Activated CD8-positive, alpha-beta memory T cell treated with anti-CD3 and anti-CD28 coated beads, Interleukin-2, amount 10 ng/mL, durations not matched to agents 7 days and 5 days (primary cell): ENCODE measurements at places on chromosomes 16 and 17. TPM values are rescaled to one million over a fixed set of nuclear protein-coding genes. Genes with fewer than 3 reads are reported as not detected.
A peak's percentile ranks its signal among the peaks of the same experiment; 100 is the strongest.

- DNase-seq: no peak
- H3K4me3 ChIP-seq: no peak overlapping the region
- no peak overlapping the region for H3K27ac ChIP-seq
- no peaks in the 10 kb centered on the region for H3K36me3 ChIP-seq
- peaks cover 24% of the 10 kb centered on the region for H3K27me3 ChIP-seq
Measured at GRCh38 chr17:36728030-36728991, 126.9 kb downstream of the MRM1 start.

DNA sequence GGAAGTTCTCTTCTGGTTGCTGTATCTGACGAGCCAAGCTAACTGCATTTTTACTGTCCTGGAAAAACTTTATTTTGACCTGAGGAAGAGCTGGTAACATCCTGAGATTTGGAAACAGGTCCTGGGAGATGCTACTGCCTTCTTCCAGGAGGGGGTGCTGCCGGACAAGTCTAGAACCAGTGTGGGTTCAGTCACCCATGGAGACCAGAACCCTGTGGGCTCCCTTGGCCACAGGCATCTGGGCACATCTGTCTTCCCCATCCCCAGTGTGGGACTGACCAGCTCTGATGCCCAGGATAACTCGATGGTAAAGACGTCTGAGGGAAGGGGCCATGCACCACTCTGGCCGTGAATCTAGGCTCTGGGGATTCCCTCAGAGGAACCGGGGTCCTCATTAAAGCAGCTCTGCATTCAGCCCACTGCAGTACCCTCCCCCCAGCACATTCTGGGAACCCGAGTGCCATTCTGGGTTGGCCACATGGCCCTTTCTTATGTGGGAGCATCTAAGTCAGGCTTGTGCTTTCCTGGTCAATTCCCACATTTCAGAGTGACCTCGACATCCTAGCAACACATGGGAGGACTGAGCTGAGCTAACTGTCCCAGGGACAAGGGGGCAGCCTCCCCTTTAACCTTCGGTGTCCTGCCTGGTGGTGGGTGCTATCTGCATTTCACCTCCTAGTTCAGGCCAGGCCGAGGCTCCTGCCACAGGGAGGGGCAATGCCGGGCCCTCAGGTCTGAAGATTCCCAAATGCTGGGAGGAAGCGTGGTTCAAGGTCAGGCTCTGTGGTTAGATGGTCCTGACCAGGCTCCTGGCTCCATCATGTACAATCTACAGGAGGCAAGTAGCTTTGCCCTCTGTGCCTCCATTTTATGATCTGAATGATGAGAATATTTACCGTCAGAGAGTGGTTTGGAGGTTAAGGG, 6.4 kb downstream of the C16orf86 start:
- no peak overlapping the region for H3K27ac ChIP-seq
- H3K27me3 ChIP-seq: no peaks in the 10 kb centered on the region
- no peak overlapping the region for H3K4me3 ChIP-seq
- no peaks in the 10 kb centered on the region for H3K36me3 ChIP-seq
- DNase-seq: peak; percentile 70

DNA sequence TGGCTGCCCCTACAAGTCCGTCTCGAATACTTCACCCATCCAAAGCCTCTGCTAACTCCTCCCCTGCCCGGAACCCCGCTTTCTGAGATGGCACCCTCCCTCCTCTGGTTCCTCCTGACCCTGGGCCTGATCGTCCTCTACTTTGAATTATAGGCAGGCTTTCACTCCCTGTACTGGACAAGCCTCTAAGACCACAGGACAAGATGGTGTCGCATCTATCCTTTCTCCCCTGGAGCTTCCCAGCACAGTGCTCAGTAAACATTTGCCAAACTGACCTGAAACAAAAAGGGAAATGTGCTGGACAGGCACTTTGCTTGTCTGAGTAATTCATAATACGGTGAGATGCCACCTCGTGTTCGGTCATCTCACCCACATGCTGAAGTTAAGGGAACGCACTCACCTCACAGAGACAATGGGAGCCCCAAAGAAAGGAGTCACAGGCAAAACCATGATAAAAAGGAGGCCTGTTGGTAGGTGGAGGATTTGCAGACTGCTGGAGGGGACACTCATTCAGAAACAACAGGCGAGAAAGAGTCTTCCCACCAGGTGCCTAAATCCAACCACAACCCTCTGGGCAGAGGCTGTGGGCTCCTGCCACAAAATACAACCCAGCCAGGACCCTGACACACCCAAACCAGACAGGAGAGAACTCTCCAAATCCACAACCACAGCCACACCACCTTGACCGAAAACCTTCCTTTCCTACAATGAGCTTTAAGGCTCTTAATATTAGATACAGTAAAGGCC, 28.2 kb downstream of the SNN start:
- H3K4me3 ChIP-seq: no peak overlapping the region
- H3K36me3 ChIP-seq: peaks cover 53% of the 10 kb centered on the region
- peak; percentile 69 for DNase-seq
- peak overlapping the region; percentile 62 for H3K27ac ChIP-seq
- no peaks in the 10 kb centered on the region for H3K27me3 ChIP-seq

DNA sequence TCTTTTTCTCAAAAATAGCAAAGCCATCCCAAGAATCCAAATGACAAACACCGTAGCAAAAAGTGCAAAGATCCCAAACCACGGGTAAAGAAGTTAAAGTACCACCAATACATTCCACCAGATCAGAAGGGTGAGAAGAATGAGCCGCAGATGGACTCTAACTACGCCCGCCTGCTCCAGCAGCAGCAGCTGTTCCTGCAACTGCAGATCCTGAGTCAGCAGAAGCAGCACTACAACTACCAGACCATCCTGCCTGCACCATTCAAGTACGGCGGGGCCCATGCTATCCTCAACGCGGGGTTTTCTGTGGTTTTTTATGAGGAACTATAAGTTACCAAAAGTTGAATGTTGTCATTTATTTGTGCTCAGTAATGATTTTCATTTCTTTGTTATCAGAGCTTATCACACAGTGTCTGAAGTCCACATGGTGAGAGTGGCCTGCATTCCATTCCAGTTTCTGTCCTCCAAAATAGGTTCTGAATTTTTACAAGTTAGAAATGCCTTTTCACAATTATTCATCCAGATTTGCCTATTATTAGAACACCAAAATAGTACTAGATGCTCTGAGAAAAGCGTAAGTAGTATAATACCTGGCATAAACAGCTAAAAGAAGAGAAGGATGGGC, 169.2 kb downstream of the MRTFB start:
- H3K27ac ChIP-seq: no peak overlapping the region
- no peaks in the 10 kb centered on the region for H3K36me3 ChIP-seq
- H3K4me3 ChIP-seq: no peak overlapping the region
- no peak for DNase-seq

- H3K4me1 ChIP-seq: peaks cover 48% of the 10 kb centered on the region
- peak overlapping the region; percentile 92 for H3K4me3 ChIP-seq
- peaks cover 49% of the 10 kb centered on the region for H3K36me3 ChIP-seq
- DNase-seq: peak; percentile 75
- peak overlapping the region; percentile 98 for H3K27ac ChIP-seq
Measured at GRCh38 chr16:56932721-56933619, 1.0 kb downstream of the HERPUD1 start.

- H3K36me3 ChIP-seq: no peaks in the 10 kb centered on the region
- H3K27me3 ChIP-seq: peaks cover 85% of the 10 kb centered on the region
- no peak for DNase-seq
- no peak within 1 kb of the TSS for H3K27ac ChIP-seq
Measured at GRCh38 chr17:37744961-37745800, at the start of gene HNF1B. HNF1B (minus strand) TSS chr17:37745059; CDS start chr17:37744884, 175 bp downstream.

DNA sequence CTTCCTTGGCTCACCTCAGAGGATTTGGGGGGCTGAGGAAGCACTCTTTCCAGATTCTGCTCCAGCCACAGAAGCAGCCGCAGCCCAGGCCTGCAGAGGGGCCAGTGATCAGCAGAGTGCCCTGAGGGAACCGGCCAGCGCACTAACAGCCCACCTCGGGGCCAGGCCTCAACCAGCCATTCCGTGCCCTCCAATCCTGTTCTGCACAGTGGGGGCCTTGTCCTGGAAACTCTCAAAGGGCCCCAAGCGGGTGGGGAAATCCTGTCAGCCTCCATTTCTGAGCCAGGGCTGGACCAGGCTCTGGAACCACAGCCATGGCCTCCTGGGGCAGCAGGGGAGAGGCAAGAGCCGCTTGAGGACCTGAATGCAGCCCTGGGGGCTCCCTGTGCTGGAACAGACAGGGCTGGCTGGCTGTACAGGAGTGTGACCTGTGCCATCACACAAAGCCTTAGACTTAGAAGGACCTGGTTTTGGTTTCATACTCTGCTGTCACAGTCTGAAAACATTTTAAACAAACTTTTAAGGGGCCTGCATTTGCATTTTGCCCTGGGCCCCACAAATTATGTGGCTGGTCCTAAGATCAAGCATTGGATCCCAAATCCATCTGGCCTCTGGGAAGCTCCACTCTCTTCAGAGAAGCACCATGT, 10.0 kb downstream of the CNGB1 start:
- H3K4me3 ChIP-seq: no peak overlapping the region
- H3K27me3 ChIP-seq: no peaks in the 10 kb centered on the region
- H3K4me1 ChIP-seq: no peaks in the 10 kb centered on the region

- H3K4me3 ChIP-seq: no peak overlapping the region
- no peaks in the 10 kb centered on the region for H3K4me1 ChIP-seq
- H3K36me3 ChIP-seq: no peaks in the 10 kb centered on the region
- H3K27me3 ChIP-seq: no peaks in the 10 kb centered on the region
Measured at GRCh38 chr17:10018461-10018891, 113.4 kb upstream of the RCVRN start.

DNA sequence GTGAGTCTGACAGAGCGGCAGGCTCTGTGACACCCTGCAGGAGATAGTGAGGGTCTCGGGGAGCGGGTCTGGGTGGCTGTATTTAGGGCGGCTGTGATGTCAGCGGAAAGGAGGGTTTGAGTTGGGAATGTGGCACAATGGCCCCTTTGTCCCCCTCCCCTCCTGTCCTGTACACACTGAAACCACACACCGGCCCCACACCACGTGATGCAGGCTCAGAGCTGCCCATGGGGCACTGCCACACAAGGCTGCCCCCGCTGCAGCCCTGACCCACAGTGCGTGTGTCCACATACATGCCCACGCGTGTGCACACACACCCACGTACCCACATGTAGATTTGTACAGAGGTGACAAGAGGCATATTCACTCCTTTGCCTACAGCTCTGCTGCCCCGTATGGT, 15.3 kb downstream of the SGCA start:
- H3K27ac ChIP-seq: no peak overlapping the region
- no peak for DNase-seq
- H3K36me3 ChIP-seq: no peaks in the 10 kb centered on the region
- H3K4me3 ChIP-seq: no peak overlapping the region
- peaks cover 21% of the 10 kb centered on the region for H3K4me1 ChIP-seq

GRCh38 chr16:6913566-6913965, 419.1 kb upstream of the RBFOX1 start:
- no peak overlapping the region for H3K4me3 ChIP-seq
- DNase-seq: no peak
- no peaks in the 10 kb centered on the region for H3K27me3 ChIP-seq
- no peaks in the 10 kb centered on the region for H3K36me3 ChIP-seq
- H3K4me1 ChIP-seq: no peaks in the 10 kb centered on the region

GRCh38 chr16:47806309-47806847, 345.2 kb downstream of the PHKB start:
- no peaks in the 10 kb centered on the region for H3K36me3 ChIP-seq
- H3K4me3 ChIP-seq: no peak overlapping the region
- DNase-seq: no peak
- no peak overlapping the region for H3K27ac ChIP-seq
- H3K4me1 ChIP-seq: no peaks in the 10 kb centered on the region

HS3ST2 gene
- total RNA-seq: not detected

GRCh38 chr17:47295874-47296255, 27.9 kb upstream of the EFCAB13 start:
- H3K4me3 ChIP-seq: no peak overlapping the region
- H3K36me3 ChIP-seq: no peaks in the 10 kb centered on the region
- no peak overlapping the region for H3K27ac ChIP-seq
- no peaks in the 10 kb centered on the region for H3K4me1 ChIP-seq
- DNase-seq: no peak
- peaks cover 6% of the 10 kb centered on the region for H3K27me3 ChIP-seq

GRCh38 chr16:85650135-85650843, 37.2 kb downstream of the GSE1 start:
- DNase-seq: no peak
- peaks cover 2% of the 10 kb centered on the region for H3K36me3 ChIP-seq
- H3K27ac ChIP-seq: no peak overlapping the region
- H3K27me3 ChIP-seq: no peaks in the 10 kb centered on the region
- H3K4me1 ChIP-seq: peaks cover 3% of the 10 kb centered on the region
- H3K4me3 ChIP-seq: no peak overlapping the region

DNA sequence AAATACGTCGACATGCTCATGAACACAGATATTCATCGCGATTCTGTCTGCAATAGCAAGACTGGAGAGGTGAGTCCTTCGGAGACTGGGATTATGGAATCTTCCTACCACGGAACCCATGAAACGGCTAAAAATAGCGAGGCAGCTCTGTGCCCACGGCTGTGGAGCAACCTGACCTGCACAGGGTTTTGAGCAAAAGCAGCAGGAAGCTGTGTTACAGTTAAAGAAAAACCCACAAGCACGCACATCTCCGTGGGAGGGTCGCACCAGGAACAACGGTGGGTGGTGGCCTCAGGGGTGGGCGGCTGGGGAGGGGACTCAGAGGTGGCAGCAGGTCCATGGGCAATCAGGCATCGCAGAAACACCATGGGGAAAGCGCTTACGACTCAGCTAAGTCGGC, 24.8 kb downstream of the SLC38A10 start:
- no peaks in the 10 kb centered on the region for H3K4me1 ChIP-seq
- H3K4me3 ChIP-seq: no peak overlapping the region
- peaks cover 18% of the 10 kb centered on the region for H3K36me3 ChIP-seq
- H3K27ac ChIP-seq: no peak overlapping the region
- no peaks in the 10 kb centered on the region for H3K27me3 ChIP-seq
- no peak for DNase-seq

DNA sequence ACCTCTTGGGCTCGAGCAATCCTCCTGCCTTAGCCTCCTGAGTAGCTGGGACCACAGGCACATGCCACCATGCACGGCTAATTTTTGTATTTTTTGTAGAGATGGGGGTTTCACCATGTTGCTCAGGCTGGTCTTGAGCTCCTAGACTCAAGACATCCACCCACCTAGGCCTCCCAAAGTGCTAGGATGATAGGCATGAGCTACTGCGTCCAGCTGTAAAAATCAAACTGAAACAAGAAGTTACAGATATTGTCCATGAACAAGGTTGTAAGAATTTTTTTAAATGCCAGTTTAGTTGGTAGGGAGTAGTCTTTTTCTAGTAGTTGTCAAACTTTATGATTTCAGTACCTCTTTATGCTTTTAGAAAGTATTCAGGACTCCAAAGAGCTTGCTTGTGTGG, 424.4 kb upstream of the PMFBP1 start:
- H3K36me3 ChIP-seq: no peaks in the 10 kb centered on the region
- no peaks in the 10 kb centered on the region for H3K4me1 ChIP-seq

KRTAP17-1 gene
- not detected for total RNA-seq

GRCh38 chr16:82888591-82889001, 261.8 kb downstream of the CDH13 start:
- H3K36me3 ChIP-seq: no peaks in the 10 kb centered on the region
- no peak overlapping the region for H3K4me3 ChIP-seq
- H3K27me3 ChIP-seq: peaks cover 5% of the 10 kb centered on the region
- no peak for DNase-seq
